ENCODE measurements at places on chromosomes 12 and 14. TPM values are rescaled to one million over a fixed set of nuclear protein-coding genes. Genes with fewer than 3 reads are reported as not detected.

DNA sequence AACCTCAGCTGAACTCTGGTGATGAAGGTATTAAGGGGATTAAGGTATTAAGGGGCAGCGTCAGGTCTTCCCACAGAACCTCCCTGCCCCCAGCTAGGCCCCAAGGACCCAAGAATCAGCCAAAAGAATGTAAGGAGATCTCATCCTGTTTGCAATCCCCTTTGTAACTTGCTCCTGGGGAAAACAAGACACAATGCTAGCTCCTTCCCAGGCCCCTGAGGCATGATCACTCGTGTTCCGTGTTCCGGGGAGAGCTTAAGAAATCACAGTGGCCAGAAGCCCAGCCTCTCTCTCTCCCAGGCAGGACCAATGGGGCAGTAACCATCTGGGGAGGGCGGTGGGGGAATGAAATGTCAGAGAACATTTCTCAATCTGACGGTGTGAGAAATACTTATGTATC, 33.2 kb downstream of the PIGH start:
- no peaks in the 10 kb centered on the region for H3K27me3 ChIP-seq
- H3K4me1 ChIP-seq: no peaks in the 10 kb centered on the region
- H3K27ac ChIP-seq: no peak overlapping the region
- H3K36me3 ChIP-seq: no peaks in the 10 kb centered on the region

GRCh38 chr12:121503395-121503794, 77.4 kb downstream of the KDM2B start:
- no peak overlapping the region for H3K27ac ChIP-seq
- H3K4me1 ChIP-seq: no peaks in the 10 kb centered on the region
- H3K4me3 ChIP-seq: no peak overlapping the region
- H3K36me3 ChIP-seq: no peaks in the 10 kb centered on the region
- DNase-seq: no peak

DNA sequence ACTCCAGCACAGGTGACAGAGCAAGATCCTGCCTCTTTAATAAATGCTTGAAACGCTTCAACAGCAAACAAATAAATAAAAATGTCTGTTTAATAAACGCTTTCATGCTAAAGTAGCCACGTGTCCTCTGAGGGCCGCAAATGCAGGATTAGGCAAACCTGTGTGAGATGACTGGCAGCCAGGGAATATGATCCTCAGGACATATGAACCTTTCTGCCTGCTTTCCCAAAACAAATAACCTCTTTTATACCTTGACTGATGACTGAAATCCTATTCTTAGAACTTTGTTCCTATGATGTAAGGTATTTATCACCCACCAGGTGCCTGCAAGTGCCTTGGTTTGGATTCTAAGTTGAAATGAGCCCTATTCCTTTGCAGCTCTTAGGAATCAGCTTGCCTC, 14.5 kb upstream of the FLVCR2 start:
- no peak overlapping the region for H3K27ac ChIP-seq
- no peaks in the 10 kb centered on the region for H3K4me1 ChIP-seq
- no peaks in the 10 kb centered on the region for H3K27me3 ChIP-seq
- no peak for DNase-seq
- H3K36me3 ChIP-seq: no peaks in the 10 kb centered on the region

- no peaks in the 10 kb centered on the region for H3K27me3 ChIP-seq
- no peak overlapping the region for H3K4me3 ChIP-seq
- H3K36me3 ChIP-seq: no peaks in the 10 kb centered on the region
- no peak overlapping the region for H3K27ac ChIP-seq
- DNase-seq: no peak
Measured at GRCh38 chr12:16229676-16230075, 47.8 kb downstream of the SLC15A5 start.

GRCh38 chr12:67780580-67781084, 132.1 kb downstream of the DYRK2 start:
- no peak for DNase-seq
- no peaks in the 10 kb centered on the region for H3K36me3 ChIP-seq
- no peaks in the 10 kb centered on the region for H3K27me3 ChIP-seq
- H3K4me1 ChIP-seq: no peaks in the 10 kb centered on the region
- no peak overlapping the region for H3K27ac ChIP-seq

- no peak for DNase-seq
- H3K4me1 ChIP-seq: no peaks in the 10 kb centered on the region
- no peak overlapping the region for H3K4me3 ChIP-seq
- no peaks in the 10 kb centered on the region for H3K27me3 ChIP-seq
- no peaks in the 10 kb centered on the region for H3K36me3 ChIP-seq
- no peak overlapping the region for H3K27ac ChIP-seq
Measured at GRCh38 chr12:26863515-26863914, 30.5 kb upstream of the ITPR2 start.

DNA sequence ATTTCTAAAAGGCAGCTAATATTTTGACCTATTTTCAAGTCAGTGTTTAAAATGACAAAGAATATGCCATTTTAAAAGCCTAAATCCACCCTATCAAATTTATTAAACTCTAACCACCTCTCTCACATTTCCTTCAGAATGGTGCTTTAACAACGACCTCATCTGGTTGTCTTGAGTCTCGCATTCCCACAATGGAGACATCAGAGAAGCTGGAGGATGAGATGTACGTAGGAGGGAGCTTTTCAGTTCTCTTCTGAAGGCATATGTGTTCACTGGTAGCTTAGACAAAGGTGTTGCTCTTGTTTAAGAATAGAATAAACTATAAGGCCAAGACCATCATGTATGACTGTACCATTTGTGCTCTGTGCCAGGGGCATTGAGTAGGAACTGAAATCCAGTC, 82.9 kb downstream of the BCL2L14 start:
- H3K36me3 ChIP-seq: peaks cover 20% of the 10 kb centered on the region
- H3K4me1 ChIP-seq: peaks cover 2% of the 10 kb centered on the region
- H3K4me3 ChIP-seq: no peak overlapping the region
- no peaks in the 10 kb centered on the region for H3K27me3 ChIP-seq
- no peak overlapping the region for H3K27ac ChIP-seq

GRCh38 chr14:26917086-26917485, 319.3 kb upstream of the NOVA1 start:
- no peak overlapping the region for H3K27ac ChIP-seq
- H3K36me3 ChIP-seq: no peaks in the 10 kb centered on the region
- DNase-seq: no peak
- H3K4me3 ChIP-seq: no peak overlapping the region

DNA sequence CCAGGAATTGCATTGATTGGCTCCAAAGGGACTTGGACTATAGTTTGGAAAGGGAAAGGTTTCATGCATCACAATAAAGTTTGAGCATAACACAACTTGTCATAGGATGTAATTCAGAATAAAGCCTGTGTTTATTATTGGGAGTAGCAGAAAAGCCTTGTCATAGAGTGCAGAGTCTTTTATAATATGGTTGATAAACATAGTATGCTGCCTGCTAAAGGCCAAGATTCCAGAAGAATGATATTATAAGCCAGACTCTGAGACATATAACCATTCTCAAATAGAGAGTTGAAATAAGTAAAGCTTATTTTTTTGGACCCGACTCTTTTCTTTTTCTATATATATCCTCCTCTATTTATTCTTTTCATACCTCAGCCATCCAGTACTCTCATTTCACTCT, 207.3 kb downstream of the LRIG3 start:
- no peaks in the 10 kb centered on the region for H3K27me3 ChIP-seq
- no peak overlapping the region for H3K27ac ChIP-seq
- no peak for DNase-seq
- H3K36me3 ChIP-seq: no peaks in the 10 kb centered on the region

DNA sequence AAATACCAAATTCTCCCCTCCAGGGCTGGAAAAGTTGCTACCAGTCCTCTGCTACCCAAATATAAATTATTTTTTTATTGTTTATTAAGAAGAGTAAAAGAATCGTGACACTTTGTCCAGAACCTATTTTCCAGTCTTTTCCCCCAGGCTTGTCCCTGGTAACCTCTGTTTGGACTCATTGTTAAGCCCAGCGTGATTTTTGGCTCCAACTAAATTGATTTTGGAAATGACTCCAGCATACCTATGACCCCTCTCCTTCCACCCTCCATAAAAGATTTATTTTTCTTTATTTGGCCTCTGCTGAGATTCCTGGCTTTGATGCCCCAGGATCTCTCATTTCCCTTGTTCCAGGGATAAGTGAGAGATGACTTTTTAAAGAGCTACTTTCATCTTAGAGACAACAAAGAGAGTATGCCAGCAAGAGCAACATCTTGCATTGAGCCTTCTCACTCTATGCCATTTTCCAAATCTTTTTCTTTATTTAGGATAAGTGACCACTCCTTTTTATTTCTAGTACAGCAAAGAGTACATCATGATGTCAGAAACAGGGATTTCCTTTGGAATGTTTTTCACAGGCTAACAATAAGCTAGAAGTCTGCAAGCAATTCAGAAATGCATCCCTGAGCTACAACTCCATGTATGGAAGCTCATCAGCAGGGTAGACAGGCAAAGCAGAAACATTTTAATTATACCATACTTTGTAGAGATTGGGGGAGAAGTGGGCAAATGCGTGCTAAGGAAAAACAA, 75.8 kb downstream of the DAD1 start:
- no peak for DNase-seq
- H3K4me3 ChIP-seq: no peak overlapping the region
- H3K27ac ChIP-seq: peak overlapping the region; percentile 20
- no peaks in the 10 kb centered on the region for H3K27me3 ChIP-seq

- no peak overlapping the region for H3K27ac ChIP-seq
- no peaks in the 10 kb centered on the region for H3K27me3 ChIP-seq
- H3K36me3 ChIP-seq: no peaks in the 10 kb centered on the region
- DNase-seq: no peak
Measured at GRCh38 chr12:68368327-68368726, 36.2 kb upstream of the MDM1 start.

- H3K27ac ChIP-seq: no peak overlapping the region
Measured at GRCh38 chr14:55518391-55518790, 61.6 kb upstream of the KTN1 start.

GRCh38 chr12:4828176-4828575, 81.5 kb upstream of the KCNA1 start:
- no peaks in the 10 kb centered on the region for H3K4me1 ChIP-seq
- H3K27ac ChIP-seq: no peak overlapping the region
- no peaks in the 10 kb centered on the region for H3K27me3 ChIP-seq
- no peak overlapping the region for H3K4me3 ChIP-seq
- DNase-seq: no peak
- H3K36me3 ChIP-seq: no peaks in the 10 kb centered on the region

- DNase-seq: no peak
- H3K27ac ChIP-seq: no peak overlapping the region
- no peaks in the 10 kb centered on the region for H3K4me1 ChIP-seq
Measured at GRCh38 chr14:103067231-103067954, 10.0 kb upstream of the CDC42BPB start.

- no peaks in the 10 kb centered on the region for H3K27me3 ChIP-seq
- H3K36me3 ChIP-seq: no peaks in the 10 kb centered on the region
- H3K4me1 ChIP-seq: no peaks in the 10 kb centered on the region
- H3K27ac ChIP-seq: no peak overlapping the region
- DNase-seq: no peak
Measured at GRCh38 chr12:130429656-130430505, 92.2 kb downstream of the PIWIL1 start.

DNA sequence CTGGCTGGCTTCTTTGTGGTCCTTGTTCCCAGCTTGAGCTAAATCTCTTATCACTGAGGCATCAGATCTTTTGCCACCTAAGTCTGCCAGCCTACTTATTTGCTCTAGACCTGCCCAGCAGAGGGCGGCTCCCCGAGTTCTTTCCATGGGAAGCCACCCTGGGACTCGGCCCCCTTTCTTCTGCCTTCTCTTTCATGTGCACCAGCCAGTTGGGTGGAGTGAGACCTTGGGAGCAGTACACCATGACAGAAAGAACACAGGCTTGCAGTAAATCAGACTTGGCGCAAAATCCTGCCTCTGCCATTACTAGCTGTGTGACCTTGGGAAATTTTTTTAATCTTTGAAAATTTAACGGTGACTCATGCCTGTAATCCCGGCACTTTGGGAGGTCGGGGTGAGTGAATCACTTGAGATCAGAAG, 7.4 kb downstream of the SMAGP start:
- H3K4me1 ChIP-seq: no peaks in the 10 kb centered on the region
- no peaks in the 10 kb centered on the region for H3K27me3 ChIP-seq
- H3K36me3 ChIP-seq: no peaks in the 10 kb centered on the region
- no peak for DNase-seq

DNA sequence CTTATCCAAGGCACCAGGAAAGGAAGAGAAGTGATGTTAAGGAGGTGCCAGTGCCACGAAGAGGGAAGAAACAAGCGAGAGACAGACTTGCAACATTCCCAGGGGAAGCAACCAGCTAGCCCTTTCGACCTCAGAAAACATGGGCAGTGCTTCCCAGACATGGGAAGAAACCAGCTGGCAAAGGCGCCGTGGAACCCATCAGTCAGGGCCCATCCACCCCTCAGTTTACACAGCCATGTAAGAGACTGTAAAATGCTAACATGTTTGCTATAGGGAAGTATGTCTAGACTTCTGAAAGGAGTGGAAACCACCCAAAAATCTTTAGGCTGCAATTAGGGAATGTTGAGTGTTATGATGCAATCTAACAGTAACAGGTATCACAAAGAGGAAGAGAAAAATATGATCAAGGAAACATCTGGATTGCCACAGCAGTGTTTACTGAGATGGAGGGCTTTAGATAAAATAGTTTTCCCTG, 26.3 kb downstream of the ANAPC5 start:
- no peak for DNase-seq
- H3K4me3 ChIP-seq: no peak overlapping the region

DNA sequence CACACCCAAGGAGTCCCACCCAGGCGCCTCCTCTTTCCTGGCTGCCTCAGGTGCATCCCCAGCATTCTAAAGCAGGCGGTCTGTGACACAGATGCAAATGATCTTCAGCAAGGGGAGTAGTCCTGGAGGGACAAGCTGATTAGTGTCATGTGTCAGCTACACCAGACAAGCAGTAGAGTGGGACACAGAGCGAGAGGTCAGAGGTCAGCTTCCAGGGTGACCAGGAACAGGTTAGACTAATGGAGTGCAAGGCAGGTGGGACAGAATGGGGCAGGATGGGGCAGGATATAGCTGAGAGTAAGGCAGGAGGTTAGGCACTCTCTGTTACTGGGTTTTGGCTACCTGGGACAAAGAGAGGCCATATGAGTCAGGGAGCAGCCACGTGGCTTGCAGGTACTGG, 534.0 kb downstream of the FUT8 start:
- H3K4me1 ChIP-seq: no peaks in the 10 kb centered on the region
- H3K27me3 ChIP-seq: no peaks in the 10 kb centered on the region
- H3K27ac ChIP-seq: no peak overlapping the region
- H3K36me3 ChIP-seq: no peaks in the 10 kb centered on the region

GRCh38 chr12:74292351-74293194, 245.1 kb upstream of the ATXN7L3B start:
- no peaks in the 10 kb centered on the region for H3K4me1 ChIP-seq
- no peak overlapping the region for H3K4me3 ChIP-seq

RASSF3 gene
- 126 TPM for total RNA-seq

CD163L1 gene
- total RNA-seq: 2.5 TPM

PTPN6 gene
- 19.0 TPM for total RNA-seq

PRKAG1 gene
- 53.2 TPM for total RNA-seq

RNASE3 gene
- not detected for total RNA-seq

IL31 gene
- total RNA-seq: not detected

TMTC1 gene
- total RNA-seq: 160 TPM

FGF23 gene
- total RNA-seq: not detected

MMP14 gene
- 160 TPM for total RNA-seq

GALNT16 gene
- 12.1 TPM for total RNA-seq

PPM1H gene
- 10.3 TPM for total RNA-seq

ATP5MC2 gene
- 168 TPM for total RNA-seq

RPS6KL1 gene
- 9.4 TPM for total RNA-seq

TGM1 gene
- total RNA-seq: 0.21 TPM
